ENCODE measurements at places on chromosomes 16 and 17.

- no peak for DNase-seq
Measured at GRCh38 chr16:65572156-65572555, 450.3 kb upstream of the CDH11 start.

GRCh38 chr17:51636291-51636690 lies 375.9 kb downstream of the UTP18 start:
- DNase-seq = no peak

GRCh38 chr17:80791758-80792284 lies 199.8 kb upstream of the CHMP6 start:
- DNase-seq = peak; percentile 67

DNA sequence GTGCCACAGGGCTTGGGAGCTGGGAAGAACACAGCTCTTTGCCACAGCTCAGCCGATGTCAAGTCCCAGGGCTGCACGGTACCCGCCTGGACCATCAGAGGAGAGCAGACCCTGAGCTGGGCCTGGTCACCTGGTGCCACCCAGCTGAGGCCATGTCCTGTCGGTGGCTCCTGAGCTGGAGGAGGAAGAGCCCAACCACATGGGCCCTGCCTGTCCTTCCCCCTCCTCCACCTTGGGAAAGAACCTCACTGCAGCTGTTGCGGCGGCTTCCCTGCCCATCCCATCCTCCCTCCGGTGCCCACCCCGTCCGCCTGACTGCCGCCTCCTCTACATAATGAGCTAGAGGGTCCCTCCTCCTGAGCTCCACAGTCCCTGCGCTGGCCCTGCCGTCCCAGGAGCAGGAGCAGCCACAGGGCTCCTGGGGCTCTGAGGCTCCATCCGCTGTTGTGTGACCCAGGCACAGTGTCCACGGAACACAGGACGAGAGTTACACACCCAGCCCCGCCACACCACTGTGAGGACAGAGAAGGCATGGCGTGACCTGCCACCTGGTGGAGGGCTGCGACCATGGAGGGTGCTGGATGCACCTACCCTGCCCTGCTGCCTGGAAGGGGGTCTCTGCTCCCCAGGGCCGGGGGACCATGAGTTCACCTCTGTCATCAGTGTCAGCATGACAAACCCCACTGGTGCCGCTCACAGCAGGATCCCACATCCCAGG lies 21.4 kb upstream of the CHMP6 start:
- peak; percentile 30 for DNase-seq

DNA sequence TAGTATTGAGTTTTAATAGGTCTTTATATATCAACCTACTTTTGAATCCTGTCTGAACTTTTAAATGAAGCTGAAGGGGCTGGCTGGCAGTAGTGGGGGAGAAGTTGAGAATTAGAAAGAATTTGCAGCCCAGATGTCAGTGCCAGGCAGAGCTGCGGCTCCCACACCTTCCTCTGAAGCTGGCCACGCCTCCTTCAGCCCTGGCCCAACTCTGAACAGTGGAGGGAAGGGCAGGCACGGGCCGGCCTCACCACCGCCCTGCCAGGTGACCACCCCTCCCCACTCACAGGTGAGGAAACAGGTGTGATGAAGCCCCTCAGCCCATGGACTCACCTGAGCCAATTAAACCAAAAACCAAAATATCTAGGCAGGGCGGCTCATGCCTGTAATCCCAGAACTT lies 87.0 kb downstream of the MGAT5B start:
- no peak for DNase-seq

- DNase-seq = no peak
Measured at GRCh38 chr17:70678889-70679288, 509.6 kb downstream of the KCNJ2 start.

- no peak for DNase-seq
Measured at GRCh38 chr17:41915566-41915965, 3.2 kb downstream of the ACLY start.

- DNase-seq = no peak
Measured at GRCh38 chr17:17877529-17878358, 41.0 kb upstream of the SREBF1 start.

GRCh38 chr17:9026741-9027140 lies 5.4 kb downstream of the NTN1 start:
- DNase-seq = no peak

DNA sequence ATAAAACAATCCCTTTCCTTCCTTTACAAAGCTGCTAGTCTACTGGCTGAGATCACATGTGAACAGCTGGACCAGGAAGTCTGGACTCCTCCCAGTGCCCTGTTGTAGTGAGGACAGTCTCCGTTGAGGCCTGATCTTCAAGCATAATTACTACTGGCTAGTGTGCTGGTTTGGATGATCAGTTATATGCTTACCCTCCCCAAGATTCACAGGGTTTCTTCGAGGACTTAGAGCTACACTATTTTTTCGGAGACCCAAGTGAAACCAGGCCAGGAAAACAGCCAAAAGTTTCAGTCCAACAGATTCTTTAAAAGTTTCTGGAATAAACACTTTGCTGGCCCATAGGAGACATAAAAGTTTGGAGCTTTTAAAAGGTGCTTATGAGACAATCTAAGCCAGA lies 194.9 kb upstream of the CDH11 start:
- no peak for DNase-seq

- DNase-seq = no peak
Measured at GRCh38 chr16:14464192-14464591, 165.9 kb downstream of the PARN start.

GRCh38 chr17:13243585-13243984 lies 225.8 kb upstream of the ELAC2 start:
- DNase-seq = no peak

DNA sequence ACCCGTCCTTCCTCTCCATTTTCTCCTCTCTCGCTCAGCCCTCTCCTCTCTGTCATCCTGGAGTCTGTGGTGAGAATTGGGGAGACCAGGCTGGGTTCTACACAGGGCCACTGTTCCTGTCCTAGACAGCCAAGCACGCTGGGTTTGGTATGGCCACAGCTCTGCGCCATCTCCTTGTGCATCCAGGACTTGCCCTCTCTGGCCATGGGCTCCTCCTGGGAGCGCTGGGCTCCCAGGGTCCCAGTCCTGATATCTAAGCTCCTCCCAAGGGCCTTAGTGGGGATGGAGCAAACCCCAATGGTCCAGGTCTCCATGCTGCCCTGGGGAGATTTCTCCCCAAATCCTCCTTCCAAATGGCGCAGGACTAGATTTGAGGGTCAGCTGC lies 27.2 kb upstream of the ITGA3 start:
- no peak for DNase-seq

- no peak for DNase-seq
Measured at GRCh38 chr17:10992106-10992880, 154.4 kb upstream of the PIRT start.

GRCh38 chr16:68700831-68701230 lies 36.3 kb upstream of the CDH1 start:
- no peak for DNase-seq

DNA sequence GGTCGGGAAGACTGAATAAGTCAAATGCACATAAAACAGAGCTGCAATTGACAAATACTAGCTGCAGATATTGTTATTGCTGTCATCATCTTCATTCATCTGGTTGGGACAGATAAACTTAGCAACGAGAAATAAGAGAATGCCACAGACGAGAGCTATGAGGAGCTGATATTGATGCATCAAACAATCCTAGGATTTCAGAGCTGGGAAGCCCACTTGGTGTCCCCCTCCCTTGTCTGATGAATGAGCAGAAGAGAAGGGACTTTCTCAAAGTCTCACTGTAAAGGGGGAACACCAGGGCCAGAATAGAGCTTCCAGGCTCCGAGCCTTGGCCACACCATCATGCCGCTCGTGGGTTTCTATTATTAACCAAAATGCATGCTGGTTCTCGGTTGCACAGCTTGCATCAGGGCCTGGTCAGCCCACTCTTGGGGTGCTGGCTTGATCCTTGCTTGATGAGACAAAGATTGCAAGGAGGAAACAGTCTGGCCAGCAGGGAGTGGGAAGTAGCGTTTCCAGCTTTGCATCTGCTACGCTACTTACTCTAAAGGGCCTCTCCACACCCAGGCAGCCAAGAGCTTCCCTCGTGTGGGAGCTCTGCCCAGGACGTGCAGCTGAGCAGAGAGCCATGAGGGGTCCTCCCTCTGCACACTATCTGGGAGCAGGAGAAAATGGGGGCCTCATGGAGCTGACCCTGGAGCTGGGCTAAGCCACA lies 28.4 kb upstream of the EMP2 start:
- DNase-seq = no peak

DNA sequence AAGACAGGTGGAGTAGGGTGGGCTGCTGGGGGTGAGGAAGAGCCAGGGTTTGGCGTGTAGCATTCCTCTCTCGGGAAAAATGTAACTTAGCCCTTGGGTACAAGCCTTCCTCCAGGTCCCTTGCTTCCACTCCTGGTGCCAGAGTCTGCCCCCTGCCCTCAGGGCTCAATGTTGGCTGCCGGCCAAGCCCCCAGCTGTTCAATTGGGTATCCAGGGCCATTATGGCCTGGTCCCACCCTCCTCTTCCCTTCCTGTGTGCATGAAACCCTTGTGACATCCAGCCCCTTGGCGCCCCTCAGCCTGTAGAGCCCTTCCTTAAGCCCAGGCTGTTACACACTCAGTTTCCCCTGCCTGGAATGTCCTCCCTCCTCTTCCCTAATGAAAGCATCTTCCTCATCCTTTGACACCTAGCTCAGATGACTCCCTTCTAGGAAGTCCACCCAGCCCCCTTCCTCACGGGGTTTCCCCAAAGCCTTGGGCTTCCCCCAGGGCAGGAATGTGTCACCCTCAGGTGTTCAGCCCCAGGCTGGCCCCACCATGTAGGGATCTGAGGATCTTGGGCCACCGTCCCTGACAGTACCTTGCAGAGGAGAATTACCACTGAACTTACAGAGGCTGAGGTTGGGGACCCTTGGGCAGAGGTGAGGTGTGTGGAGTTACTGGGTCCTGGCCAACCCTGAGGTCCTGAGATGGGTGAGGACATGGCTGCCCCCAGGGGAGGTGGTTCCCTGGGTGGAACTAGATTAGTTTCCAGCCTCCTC lies 30.0 kb downstream of the B9D1 start:
- DNase-seq = no peak

- DNase-seq = no peak
Measured at GRCh38 chr17:40436636-40437035, 6.6 kb upstream of the IGFBP4 start.

DNA sequence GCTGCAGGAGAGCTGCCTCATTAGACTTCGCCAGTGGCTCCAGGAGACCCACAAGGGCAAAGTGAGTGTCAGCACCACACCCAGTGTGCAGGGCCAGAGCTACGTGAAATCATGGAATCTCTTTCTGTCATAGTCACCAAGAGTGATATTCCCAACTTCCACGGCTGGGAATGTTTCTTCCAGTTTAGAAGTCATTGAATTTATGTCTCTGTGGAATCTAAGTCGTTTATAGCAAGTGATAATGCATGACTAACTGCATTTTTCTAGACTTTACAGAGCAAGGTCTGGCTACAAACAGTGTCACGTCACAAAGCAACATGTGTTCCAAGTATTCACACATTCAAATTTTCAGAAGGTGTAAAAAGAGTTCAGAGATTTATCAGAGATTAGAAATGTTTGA lies 55.5 kb downstream of the SEC14L1 start:
- no peak for DNase-seq

- DNase-seq = no peak
Measured at GRCh38 chr16:51766739-51767138, 615.7 kb upstream of the SALL1 start.

Measured in stimulated activated CD4-positive, alpha-beta T cell treated with anti-CD3 and anti-CD28 coated beads, Interleukin-4, amount 100 ng/mL, for 48 hours (primary cell).